Stimulated activated CD8-positive, alpha-beta memory T cell treated with anti-CD3 and anti-CD28 coated beads, Interleukin-4, amount 100 ng/mL, for 24 hours (primary cell): ENCODE measurements at places on chromosomes 3 and 15.
A peak's percentile ranks its signal among the peaks of the same experiment; 100 is the strongest.

GRCh38 chr3:165434516-165434915 is 238.3 kb upstream of the SLITRK3 start:
- DNase-seq, result no peak

DNA sequence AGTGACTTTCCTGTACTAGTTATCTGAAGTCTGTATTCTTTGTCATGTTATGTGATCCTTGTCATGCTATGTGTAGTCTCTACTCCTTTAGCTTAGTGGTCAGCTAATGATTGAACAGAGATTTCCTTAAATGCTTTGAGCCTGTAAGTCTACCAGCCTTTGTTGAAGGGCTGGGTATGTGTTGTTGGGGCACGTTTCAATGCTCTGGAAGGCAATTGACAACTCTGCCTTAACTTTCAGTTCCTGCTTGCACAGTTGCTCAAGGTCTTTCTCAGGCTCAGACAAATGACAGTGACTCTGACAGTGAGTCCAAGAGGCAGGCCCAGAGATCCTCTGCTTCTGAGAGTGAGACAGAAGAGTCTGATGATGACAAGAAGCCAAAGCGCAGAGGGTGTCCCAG is 89.3 kb downstream of the CHD2 start:
- DNase-seq, result no peak

- no peak for DNase-seq
These were observed 4.3 kb upstream of the FNDC3B start for GRCh38 chr3:172034786-172035685.

DNA sequence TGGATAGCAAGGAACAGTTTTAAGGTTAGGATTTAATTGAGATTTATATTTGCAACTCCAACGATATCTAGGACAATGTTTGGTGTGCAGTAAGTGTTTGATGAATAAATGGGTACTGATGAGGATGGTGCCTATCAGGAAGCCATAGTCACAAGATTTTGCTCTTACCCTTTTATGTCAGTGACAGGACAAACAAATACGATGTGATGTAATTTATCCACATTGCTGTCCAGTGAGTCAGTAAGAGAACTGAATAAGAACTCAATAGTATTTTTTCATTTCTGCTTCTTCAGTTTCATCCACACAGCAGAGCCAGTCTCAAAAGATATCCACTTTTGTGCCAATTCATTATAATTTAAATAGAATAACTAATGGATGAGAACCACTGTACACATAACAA is 18.5 kb downstream of the C3orf85 start:
- no peak for DNase-seq

- no peak for DNase-seq
These were observed 120.6 kb downstream of the CD47 start for GRCh38 chr3:107969994-107970819.

- no peak for DNase-seq
These were observed 207.6 kb downstream of the GAP43 start for GRCh38 chr3:115830764-115831395.

DNA sequence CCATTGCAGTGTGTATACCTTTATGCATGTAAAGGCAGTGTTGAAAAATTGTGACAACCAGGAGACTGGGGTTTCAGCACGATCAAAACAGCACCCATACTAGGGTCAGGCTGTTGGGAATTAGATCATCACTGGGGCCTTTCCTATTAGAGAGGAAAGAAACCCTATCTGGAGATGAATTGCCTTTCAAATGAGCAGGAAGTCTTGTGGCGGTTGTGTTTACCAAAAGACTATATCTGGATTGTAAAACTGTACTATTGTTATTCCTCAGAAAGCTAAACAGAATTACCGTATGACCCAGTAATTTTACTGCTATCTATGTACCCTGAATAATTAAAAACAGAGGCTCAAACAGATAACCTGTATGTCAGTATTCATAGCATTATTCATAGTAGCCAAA is 10.1 kb downstream of the UBE2E1 start:
- DNase-seq, result no peak

- no peak for DNase-seq
These were observed 589 bp downstream of the EPB42 start for GRCh38 chr15:43219929-43220928.

- DNase-seq, result no peak
These were observed 7.0 kb upstream of the OXTR start for GRCh38 chr3:8776406-8776805.

GRCh38 chr15:69480932-69481331 is 28.3 kb downstream of the RPLP1 start:
- no peak for DNase-seq

- DNase-seq, result no peak
These were observed 472.1 kb downstream of the SOX2 start for GRCh38 chr3:182183716-182184430.

GRCh38 chr15:30063835-30064546 is 18.8 kb upstream of the GOLGA8J start:
- no peak for DNase-seq

- peak; percentile 38 for DNase-seq
These were observed 127.5 kb downstream of the BDH1 start for GRCh38 chr3:197428117-197428801.

GRCh38 chr3:119098619-119099222 is 47.2 kb upstream of the TEX55 start:
- no peak for DNase-seq

DNA sequence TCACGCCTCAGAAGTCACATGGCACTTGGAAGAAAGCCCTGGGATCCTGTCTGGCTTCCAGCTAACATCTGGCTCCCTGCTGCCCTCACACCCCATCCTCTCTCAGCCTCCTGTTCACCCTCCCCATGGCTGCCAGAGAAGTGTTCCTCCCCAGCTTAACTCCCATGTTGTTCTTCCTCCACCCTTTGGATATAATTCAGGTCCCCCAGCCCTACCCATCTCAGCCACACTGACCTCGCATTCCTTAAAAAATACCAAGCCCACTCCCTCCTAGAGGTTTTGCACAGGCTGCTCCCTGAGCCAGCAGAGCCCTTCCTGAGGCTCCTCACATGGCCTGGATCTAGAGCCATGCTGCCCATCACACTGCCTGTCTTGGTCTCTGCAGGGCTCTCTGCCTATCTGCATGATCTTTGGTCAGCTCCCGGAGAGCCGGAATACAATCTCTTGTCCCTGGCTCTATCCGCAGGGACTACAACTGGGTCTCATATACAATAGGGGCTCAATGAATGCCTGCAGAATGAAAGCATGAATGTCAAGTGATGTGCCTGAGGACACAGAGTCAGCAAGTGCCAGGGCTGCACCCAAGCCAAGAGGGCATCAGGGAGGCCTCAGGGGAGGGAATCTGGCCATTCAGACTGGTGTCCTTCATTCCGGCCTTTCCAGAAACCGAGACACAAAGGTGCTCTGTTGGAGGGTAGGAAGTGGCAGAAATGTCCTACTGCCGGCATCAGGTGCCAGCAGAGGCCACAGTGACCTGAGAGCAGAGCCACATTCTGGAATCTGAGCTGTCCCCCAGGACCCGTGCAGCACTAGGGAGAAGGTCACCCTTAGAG is 3.8 kb upstream of the TKT start:
- DNase-seq, result no peak

- DNase-seq, result no peak
These were observed 301.0 kb downstream of the CADM2 start for GRCh38 chr3:85259748-85260147.

- peak; percentile 5 for DNase-seq
These were observed 63.8 kb downstream of the ATP1B3 start for GRCh38 chr3:141940194-141940776.

GRCh38 chr3:94362393-94362792 is 299.5 kb downstream of the NSUN3 start:
- no peak for DNase-seq
